ENCODE measurements at places on chromosomes 2 and 18.

DNA sequence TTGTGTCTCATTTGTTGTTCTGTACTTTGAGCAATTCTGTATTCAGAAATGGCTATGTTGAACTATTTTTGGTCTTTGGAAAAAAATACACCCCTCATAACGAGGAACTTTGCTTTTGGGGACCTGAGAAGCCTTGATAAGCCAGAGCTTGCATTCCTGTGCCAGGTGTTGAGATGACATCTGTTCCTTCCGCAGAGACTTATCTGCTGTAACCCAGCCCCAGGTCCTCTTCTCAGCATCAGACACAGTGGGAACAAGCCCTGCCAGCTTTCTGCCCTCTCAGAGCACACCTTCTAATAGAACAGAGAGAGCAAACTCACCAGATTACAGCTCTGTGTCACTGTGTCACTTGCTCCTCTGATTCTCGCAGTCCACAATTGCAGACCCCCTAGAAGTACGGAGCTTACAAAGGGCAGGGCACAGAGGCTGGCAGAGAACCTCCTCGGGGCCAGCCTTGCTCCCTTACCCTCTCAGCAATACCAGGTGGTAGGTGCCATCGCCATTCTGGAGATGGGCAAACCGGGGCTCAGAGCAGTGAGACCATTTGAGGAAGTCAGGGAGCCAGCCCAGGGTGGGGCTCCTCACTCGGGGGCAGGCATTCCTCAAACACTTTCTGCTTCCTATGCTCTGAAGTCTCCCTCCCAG, 97.4 kb downstream of the DDX1 start:
- no peak for DNase-seq

DNA sequence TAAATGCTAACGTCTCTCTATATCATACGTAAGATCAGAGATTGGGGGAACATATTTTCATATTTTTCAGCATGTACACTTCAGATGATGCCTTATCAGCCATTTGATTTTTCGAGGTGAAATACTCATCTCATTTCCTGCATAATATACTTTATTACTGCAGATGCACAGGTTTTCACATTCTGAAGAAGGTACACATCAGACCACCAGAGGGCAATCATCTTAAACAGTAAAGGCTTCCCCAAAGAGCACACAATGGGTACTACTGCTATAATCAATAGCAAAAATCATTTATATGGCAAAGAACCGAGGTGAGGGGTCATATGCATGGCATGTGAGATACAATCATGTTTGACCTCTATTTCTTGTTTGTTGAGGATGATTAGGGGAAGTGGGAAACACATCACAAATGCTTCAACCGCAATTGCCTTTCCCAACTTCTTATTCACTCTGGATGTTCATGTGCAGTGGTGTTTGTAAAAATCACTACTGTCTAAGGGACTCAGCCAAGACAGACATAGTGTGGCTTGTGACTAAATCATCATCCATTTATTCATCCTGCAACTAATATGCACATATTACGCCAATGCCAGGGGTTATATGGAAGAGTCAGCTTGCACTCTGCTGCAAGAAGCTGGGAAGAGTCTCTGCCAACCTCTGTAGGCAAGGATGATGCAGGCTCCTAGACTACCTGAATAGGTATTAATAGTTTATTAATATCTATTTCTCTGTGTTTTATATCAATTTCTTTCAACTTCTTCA, 118.7 kb downstream of the EPB41L3 start:
- peak; percentile 45 for DNase-seq

GRCh38 chr2:7508296-7508943, 591.2 kb downstream of the RNF144A start:
- DNase-seq, result peak; percentile 72

DNA sequence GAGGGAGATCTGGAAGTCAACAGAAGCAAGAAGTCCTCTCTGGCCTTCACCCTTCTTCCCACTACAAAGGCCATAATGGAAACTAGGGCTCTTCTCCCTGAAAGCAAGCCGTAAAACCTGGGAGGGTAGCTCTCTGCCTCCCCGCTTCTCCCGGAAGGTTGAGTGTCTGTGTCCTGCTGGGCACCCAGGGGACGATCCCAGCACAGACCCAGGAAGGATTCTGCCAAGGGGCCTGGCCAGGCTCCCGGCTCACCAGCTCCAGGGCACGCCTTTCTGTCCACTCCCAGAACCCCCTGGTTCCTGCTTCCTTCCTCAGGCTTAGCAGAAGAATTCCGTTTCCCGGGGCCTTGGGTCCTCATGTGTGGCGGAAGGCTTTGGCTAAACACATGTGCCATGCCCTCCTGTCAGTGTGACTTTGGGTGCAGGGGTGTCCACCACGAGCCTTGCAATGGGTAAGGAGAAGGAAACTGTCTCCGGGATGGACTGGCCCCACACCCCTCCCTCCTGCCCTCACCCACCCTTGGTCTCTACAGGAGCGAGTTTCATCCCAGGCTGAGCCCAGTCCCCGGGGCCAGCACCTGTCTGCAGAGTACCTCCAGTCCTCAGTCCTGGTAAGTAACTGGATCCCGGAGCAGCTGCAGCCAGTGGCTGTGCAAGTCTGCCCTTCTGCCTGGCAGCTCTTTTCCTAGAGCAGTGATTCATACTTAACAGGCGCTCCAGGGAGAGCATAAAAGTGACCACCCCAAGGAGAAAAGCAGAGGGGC, 135.8 kb downstream of the TPO start:
- no peak for DNase-seq

- peak; percentile 97 for DNase-seq
Observed at GRCh38 chr2:207311316-207312005, 145.7 kb upstream of the KLF7 start.

- peak; percentile 35 for DNase-seq
Observed at GRCh38 chr2:182784777-182785176, 68.7 kb downstream of the DNAJC10 start.

- DNase-seq, result peak; percentile 43
Observed at GRCh38 chr2:223084873-223085272, 32.9 kb downstream of the KCNE4 start.

- DNase-seq, result no peak
Observed at GRCh38 chr2:14826518-14826917, 194.0 kb downstream of the LRATD1 start.

- DNase-seq, result no peak
Observed at GRCh38 chr2:114609801-114610200, 167.4 kb downstream of the DPP10 start.

DNA sequence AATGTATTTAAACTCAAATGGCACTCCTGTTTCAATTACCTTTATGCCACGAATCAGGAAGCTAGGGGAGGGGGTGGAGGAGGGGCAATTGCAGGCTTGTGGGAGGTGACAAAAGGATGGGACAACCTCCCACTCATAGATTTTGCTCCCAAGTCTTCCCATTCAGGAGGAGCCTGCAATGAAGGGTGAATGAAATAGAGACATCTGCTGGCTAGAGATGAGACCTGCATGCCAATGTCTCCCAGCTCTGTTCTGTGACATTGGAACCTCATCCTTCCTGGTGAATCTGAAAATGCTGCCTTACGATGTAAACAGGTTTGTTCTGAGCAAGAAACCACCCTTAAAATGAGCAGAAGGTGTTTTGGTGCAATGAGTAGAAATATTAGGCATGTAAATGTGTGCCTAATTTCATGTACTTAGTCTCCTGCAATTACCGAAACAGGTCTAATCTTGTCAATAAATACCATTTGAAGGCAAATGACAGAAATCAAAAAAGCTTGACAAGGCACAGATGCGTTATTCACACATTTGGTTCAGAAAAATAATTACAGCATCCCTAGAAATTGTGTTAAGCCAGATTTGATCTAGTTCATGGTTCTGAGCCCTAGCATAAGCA, 2.7 kb upstream of the PID1 start:
- peak; percentile 82 for DNase-seq

DNA sequence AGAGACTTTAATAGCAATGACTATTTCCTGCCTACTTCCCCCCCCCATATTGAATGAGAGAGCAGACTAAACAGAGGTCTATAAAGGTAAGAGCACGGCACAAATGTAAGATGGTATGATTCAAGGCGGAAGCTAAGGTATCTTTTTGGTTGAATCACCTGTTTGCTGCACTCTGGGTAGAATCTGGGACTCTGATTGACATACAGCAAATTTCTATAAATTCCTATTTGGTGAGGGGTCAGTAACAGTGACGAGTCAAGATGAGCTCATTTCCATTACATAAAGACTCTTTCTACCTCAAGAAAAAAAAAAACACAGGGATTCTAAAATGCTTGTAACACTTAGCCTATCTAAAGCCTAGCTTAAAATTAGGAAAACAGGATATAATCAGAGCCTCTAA, 297.3 kb downstream of the TNS1 start:
- DNase-seq, result no peak

GRCh38 chr2:42029171-42029570, 18.6 kb upstream of the PKDCC start:
- no peak for DNase-seq

DNA sequence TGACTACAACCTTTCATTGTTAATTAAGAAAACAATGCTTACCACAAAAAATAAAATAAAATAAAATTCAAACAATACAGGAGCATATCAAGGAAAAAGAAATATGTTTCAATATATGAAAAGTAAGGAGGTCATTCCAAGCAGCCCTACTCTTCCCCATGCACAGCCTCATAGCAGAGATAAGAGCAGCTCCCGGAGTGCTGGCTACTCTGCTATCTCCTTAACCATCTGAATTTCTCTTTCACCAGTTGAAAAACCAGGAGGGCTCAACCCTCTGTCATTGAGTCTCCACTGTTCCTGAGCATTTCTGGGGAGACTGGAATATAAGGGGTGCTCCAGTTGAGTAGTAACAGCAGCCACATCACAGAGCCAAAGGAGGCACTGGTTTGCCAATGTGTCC, 201.4 kb downstream of the TCF4 start:
- no peak for DNase-seq

- DNase-seq, result no peak
Observed at GRCh38 chr2:241109210-241110088, 7.4 kb upstream of the MTERF4 start.

DNA sequence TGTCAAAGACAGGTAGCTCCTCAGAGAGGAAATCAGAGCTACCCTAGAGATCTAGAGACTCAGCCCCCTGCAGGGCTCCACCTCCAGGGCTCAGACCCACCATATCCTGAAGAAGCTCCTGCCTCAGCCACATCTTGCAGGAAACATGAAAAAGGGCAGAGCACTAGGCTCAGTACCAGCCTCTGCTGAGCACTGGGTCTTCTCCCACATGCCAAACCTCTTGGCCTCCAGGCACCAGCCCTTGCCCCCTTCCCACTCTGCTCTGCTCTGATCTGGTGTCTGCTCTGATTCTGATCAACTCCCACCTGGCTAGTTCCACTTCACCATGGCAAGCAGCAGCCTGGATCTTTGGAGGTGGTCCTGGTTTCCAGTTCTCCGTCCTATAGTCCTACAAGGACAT, 114.3 kb upstream of the SLC66A3 start:
- DNase-seq, result no peak

GRCh38 chr2:24734741-24735140, 58.5 kb downstream of the PTRHD1 start:
- no peak for DNase-seq

DNA sequence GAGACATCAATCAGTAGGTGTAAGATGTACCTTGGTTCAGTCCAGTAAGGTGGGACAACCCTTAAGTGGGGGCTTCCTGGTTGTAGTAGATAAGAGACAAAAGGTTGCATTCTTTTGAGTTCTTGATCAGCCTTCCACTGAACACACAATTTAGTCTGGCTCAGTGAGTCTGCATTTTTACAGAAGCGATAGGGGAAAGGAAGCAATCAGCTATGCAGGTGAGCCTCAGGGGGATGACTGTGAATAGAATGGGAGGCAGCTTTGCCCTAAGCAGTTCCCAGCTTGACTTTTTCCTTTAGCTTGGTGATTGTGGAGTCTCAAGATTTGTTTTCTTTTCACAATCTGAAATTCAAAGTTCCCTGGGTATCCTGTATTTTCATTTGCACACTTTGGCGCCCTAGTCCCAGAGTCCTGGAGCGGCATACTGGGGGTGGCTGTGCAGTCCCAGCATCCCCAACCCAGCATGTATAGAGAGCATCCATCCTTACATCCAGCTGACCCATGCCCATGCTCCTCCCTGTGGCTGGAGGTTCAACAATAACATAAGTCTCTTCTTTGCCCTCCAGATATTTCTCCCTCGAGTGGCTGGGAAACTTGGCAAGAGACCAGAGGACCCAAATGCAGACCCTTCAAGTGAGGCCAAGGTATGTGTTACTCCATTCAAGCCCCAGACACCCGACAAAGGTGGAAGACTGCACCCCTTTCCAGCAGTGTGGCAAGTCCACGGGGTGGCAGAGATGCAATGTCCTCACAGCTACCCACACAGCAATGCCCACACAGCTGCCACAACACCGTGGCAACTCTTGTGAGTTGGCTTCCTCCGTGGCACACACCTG, 20.1 kb upstream of the PRLH start:
- no peak for DNase-seq

DNA sequence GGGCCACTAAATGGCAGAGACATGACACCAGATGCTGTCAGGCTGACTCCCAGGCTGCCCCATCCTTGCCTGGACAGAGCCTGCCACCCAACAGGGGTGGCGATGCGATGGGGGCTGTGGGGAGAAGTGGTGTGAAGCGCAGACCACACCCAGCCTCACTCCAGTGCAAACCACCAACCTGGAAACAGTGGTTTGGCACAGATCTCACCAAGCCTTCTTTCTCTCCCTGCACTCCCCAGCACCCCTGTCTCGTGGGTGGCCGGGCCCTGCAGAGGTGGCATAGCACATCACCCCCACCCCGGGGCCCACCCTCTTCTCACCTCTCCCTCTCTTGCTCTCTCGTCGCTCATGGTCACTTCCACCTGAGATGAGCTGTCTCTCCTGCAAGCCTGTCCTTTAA, 32.6 kb downstream of the CIB4 start:
- DNase-seq, result no peak

DNA sequence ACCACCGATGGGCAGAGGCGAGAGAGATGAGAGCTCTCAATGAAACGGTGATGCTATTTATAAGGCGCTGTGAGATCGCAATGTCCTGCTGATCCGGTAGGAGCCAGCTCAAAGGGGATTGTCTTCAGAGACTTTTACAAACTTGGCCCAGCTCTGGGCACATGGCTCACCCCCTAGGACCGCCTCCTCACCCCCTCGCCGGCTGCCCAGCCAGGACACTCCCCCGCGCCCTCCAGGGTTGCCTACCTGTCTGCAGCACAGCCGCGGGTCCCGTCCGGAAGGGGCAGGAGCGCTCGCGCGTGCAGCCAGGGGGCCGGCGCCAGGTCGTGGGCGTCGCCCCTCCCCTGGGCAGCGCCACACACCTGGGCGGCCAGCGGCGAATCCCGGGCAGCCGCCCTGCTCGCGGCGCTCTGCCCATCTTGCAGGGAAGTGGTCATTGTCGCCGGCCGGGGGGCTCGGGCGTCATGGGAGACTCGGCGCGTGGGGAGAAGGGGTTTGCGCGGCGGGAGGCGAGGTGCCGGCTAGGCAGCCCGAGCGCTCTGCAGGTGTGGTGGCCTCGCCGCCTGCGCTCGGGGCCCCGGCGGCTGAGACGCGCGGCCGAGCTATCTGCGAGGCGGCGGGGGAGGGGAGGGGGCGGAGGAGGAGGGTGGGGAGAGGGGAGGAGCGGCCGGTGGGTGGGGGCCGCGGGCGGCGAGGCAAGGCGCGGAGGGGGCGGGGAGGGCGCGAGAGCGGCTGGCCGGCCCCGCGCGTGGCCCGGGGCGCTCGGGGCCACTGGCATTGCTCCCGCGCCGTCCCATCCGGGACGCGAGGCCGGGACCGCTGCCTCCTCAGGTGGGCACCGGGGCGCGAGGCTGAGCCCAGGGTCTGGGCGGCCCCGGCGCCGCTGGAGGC, at the start of gene GRB14:
Gene GRB14 (minus strand): TSS at position 610 of the 891 bp plus-strand sequence. CDS start 173 bp downstream, at position 437.
- DNase-seq, result no peak

GRCh38 chr2:239649309-239649708, 248.5 kb upstream of the HDAC4 start:
- no peak for DNase-seq

GRCh38 chr2:48092846-48093803, 186.8 kb upstream of the FBXO11 start:
- peak; percentile 26 for DNase-seq

GRCh38 chr18:47749600-47749973, 180.9 kb downstream of the SMAD2 start:
- no peak for DNase-seq

Measured in fibroblast of skin of right biceps (primary cell).